ENCODE measurements at places on chromosomes 13 and 19. TPM values are rescaled to one million over a fixed set of nuclear protein-coding genes. Genes with fewer than 3 reads are reported as not detected.

The CUL4A gene
- total RNA-seq = 116 TPM

The IGLON5 gene
- total RNA-seq = not detected

The OLFM2 gene
- 0.71 TPM for total RNA-seq

The GNG8 gene
- not detected for total RNA-seq

The PODNL1 gene
- 0.13 TPM for total RNA-seq

The CEACAM21 gene
- total RNA-seq = 0.73 TPM

The ZNF14 gene
- total RNA-seq = 3.7 TPM

The CYP4F2 gene
- total RNA-seq = not detected

The ARMC6 gene
- total RNA-seq = 68.3 TPM

The SLC25A41 gene
- total RNA-seq = 0.07 TPM

The CNFN gene
- total RNA-seq = not detected

The DBP gene
- 0.85 TPM for total RNA-seq

The PRR12 gene
- total RNA-seq = 2.0 TPM

The SUPT5H gene
- 60.3 TPM for total RNA-seq

The C19orf18 gene
- total RNA-seq = not detected

The FLT1 gene
- total RNA-seq = 110 TPM

The SIGLEC9 gene
- total RNA-seq = not detected

The TINCR gene
- 0.11 TPM for total RNA-seq

The PDX1 gene
- not detected for total RNA-seq

The FXYD3 gene
- not detected for total RNA-seq

The ZNF529 gene
- 6.7 TPM for total RNA-seq

The CYP2F1 gene
- not detected for total RNA-seq

The SIGLEC7 gene
- total RNA-seq = not detected

The PCDH17 gene
- 3.0 TPM for total RNA-seq

The ZNF729 gene
- not detected for total RNA-seq

The OVOL3 gene
- not detected for total RNA-seq

The FXYD1 gene
- 0.26 TPM for total RNA-seq

The KCTD4 gene
- total RNA-seq = not detected

The IGSF23 gene
- 0.25 TPM for total RNA-seq

The CD177 gene
- total RNA-seq = not detected

The CRB3 gene
- 0.11 TPM for total RNA-seq

The LYPD5 gene
- total RNA-seq = 0.53 TPM

The MEX3D gene
- total RNA-seq = 90.1 TPM

The NFKBIB gene
- total RNA-seq = 23.6 TPM

The IGFL2 gene
- total RNA-seq = not detected

The FUT1 gene
- total RNA-seq = 8.0 TPM

The ACP7 gene
- 0.20 TPM for total RNA-seq

The ZNF765 gene
- total RNA-seq = 10.1 TPM

The ZNF570 gene
- 5.9 TPM for total RNA-seq

The TTC9B gene
- total RNA-seq = not detected

The IQCN gene
- 0.07 TPM for total RNA-seq

The RFXAP gene
- total RNA-seq = 1.6 TPM

The PGLYRP2 gene
- 0.04 TPM for total RNA-seq

The ZNF780A gene
- total RNA-seq = 17.5 TPM
